Retina (tissue), 1 donor: ENCODE measurements at places on chromosomes 11 and 22.

- no peak for DNase-seq
Measured at GRCh38 chr22:23751441-23751996, 607 bp upstream of the ZNF70 start.

DNA sequence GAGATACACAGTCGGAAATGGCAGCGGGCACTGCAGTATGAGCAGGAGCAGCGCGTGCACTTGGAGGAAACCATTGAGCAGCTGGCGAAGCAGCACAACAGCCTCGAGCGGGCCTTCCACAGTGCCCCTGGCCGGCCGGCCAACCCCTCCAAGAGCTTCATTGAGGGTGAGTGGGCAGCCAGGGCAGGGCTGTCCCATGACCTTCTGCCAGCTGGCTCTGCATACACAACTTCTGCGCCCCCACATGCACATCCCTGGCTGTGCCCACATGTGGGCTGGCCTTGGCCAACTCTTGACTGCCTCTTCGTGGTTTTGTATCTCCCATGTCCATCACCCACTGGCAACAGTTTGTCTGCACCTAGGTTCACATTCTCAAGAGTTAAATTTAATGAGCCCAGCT lies 81.1 kb downstream of the MORC2 start:
- DNase-seq: no peak

GRCh38 chr22:37655252-37655563 lies 3.3 kb upstream of the PDXP start:
- DNase-seq: no peak

- DNase-seq: no peak
Measured at GRCh38 chr11:75450826-75451821, 18.1 kb upstream of the KLHL35 start.

GRCh38 chr11:15589070-15589626 lies 474.4 kb downstream of the INSC start:
- peak; percentile 14 for DNase-seq

DNA sequence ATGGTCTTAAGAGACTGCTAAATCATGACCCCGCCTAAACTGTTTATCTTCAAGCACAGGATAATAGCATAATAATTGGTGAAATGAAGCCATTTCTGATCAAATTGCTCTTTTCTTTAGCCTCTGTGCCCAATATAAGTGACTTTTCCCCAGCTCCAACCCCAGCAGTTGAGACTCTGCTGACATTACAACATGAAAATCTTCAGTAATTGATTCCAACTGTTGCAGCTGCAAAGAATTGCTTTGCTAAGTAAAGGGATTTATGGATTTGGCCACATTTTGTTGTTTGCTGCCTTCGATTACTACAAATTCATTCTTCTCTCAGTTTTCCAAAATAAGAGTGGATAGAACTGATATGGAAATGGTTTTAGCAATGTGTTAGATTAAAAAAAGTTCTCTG lies 576.7 kb upstream of the LRRC4C start:
- no peak for DNase-seq

- no peak for DNase-seq
Measured at GRCh38 chr11:118851970-118852369, 31.7 kb upstream of the CXCR5 start.

DNA sequence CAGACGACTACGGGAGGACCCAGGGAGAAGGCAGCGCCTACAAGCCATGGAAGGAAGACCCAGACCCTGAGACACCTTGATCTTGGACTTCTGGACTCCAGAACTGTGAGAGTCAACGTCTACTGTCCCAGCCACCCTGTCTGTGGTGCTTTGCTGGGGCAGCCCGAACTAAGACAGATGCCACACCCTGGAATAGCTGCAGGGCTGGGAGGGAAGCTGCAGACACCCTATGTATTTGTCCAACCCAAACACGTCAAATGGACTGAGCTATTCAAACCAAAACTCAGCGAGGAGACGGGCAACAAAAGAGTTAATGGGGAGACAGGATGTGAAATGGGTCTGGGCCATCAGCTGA lies 169.3 kb downstream of the CTTN start:
- DNase-seq: no peak

DNA sequence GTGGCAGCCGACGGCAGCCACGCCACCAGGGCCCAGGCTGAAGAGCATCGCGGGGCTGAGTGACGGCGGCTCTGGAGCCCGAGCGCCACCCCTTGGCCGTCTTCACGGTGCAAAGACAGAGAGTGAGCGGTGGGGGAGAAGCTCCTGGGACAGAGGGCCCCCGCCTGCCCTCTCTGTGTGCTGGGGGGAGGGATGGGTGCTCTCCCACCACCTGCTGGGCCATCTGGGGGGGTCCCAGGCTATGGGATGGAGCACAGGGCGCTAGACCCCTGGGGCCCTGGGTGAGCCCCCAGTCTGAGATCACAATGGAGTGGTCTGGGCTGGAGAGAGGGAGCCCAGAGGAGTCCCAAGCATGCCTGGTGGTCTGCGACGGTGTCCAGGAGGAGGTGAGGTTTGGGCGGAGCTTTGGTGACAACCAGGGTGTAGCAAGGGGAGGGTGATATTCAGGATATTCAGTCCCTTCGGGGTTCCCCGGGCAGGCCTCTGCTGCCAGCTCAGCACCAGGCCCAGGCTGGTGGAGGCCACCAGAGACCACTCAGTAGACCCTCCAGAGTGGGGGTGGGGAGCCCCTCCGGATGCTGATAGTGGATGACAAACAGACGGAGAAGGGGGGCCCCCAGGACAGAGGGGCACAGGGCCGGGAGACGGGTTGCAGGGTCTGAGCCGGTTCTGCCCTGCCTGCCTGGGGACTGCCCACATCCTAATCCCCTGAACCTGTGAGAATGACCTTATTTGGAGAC lies 78.1 kb upstream of the PRR5 start:
- DNase-seq: peak; percentile 84

DNA sequence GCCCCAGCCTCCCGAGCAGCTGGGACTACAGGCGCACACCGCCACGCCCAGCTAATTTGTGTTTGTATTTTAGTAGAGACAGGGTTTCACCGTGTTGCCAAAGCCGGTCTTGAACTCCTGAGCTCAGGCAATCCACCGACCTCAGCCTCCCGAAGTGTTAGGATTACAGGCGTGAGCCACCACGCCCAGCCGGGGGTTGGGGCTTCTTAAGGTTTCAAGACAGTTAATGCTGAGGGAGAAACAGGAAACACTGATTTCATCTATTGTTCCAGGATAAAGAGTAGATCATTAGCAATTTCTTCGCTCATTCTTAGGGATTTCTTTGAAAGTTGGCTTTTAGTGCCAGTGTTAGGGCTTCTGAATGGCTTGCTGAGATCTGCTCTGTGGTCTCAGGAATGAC lies 21.2 kb upstream of the CLMP start:
- no peak for DNase-seq

GRCh38 chr11:10594407-10594806 lies 25.9 kb upstream of the LYVE1 start:
- DNase-seq: no peak

GRCh38 chr11:62077132-62077531 lies 46.7 kb upstream of the INCENP start:
- DNase-seq: no peak

- DNase-seq: no peak
Measured at GRCh38 chr11:20249796-20250195, 89.5 kb upstream of the DBX1 start.

DNA sequence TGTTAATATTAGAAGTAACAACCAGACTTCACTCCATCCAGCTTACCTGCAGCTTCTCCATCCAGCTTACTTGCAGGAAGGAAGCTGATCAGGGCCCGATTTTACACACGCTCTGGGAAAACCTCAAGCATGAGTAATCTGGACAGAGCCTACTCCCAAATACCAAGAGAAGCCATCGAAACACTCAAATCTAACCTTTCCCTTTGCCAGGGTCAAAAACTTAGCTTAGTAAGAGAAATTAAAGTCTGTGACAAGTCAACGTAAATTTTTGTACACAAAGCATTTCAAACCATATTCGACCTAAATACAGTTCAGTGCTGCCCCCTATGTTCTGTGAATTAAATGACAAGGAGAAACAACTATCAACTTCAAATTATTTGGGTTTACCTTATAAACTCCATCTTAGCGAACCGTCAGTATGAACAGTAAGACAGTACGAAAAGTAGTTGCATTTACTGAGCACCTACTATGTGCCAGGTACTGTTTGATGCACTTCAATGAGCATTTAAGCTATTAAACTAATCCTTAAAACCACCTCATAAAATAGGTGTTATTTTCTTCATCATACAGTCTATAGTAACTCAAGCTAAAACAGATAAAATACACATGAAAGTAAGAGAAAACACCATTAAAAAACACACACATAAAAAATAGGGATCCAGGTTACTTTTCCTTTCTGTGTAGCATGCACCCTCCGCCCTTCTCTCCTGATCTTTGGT lies 36.9 kb downstream of the ARFGAP3 start:
- DNase-seq: peak; percentile 6

GRCh38 chr11:24635588-24636290 lies 138.9 kb downstream of the LUZP2 start:
- no peak for DNase-seq

DNA sequence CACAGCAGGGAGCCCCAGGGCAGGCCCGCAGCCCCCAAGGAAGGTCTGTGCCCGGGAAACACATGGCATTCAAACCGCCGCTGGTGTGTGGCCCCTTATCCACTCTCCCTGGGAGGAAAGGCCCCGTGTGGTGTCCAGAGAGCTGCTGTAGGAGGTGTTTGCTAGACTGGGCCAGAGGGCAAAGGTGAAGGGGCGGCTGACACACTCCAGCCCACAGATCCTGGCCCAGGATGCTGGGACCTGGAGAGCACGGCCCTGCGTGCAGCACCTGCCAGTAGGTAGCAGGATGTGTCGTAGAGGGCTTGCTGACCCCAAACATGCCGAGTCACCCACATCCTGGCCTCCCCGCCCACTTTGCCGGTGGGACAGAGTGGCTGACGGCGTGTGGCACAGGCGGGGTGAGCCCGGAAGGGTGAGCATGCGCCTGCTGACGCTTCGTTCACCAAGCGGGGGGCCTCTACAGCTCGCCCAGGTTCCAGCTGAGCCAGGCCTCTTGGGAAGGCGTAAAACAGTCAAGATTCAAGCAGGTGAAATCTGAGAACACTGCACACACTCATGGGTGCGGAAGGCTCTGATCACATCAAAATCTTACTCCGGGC lies 11.0 kb downstream of the OSBPL5 start:
- DNase-seq: no peak

DNA sequence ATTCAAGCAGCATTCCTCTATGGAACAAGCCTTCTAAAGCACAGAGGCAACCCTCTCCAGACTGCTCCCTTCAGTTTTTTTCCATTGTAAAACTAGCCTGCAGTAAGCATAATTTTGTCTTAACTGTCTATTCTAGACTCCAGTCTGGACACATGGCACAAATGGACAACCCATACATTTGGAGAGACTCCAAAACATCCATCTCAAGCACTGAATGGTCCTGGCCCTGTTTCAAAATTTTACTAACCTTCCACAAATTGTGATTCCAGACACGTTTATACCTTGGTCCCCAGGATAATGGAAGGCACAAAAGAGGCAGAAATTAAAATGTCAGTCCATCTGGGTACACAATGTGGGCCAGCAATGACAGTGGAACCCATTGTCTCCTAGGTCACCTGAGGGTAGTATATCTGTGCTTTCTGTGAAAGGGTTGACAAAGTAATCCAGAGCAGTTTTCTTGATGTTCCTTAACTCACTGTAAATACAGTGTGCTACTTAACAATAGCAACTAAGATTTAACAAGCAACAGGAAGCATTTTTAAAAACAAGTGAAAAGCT lies 16.2 kb upstream of the SESN3 start:
- no peak for DNase-seq

DNA sequence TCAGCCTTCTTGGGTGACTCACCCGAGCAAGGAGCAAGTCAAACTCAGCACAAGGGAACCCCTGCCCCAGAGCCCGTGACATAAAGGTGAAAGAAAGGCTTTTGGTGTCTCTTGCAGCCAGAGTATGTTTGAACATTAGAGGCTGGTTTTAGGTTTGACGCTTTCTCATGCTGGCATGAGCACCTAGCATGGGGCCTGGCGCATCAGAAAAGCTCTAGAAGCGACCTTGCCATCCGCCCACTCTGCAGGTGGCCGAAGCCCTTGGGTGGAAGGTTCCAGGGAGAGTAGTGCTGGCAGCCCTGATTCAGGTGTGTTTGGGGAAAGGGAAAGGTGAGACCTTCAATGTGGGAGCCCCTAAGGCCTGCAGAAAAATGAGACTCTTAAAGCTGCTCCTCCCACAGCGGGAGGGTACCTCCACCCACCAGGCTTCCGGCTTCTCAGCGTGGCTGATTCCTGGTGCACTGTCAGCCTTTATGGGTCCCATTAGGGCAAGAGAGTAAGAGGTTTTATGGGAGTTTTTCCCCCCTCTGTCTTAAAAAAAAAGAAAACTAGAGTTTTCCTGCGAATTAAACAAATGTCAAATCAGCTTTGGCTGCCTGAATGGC lies 88.4 kb downstream of the GRIK4 start:
- no peak for DNase-seq

GRCh38 chr11:17572359-17572690 lies 25.3 kb downstream of the OTOG start:
- no peak for DNase-seq

- DNase-seq: peak; percentile 91
Measured at GRCh38 chr11:75582895-75583717, 21.1 kb downstream of the SERPINH1 start.

- no peak for DNase-seq
Measured at GRCh38 chr11:123457187-123457770, 27.2 kb downstream of the GRAMD1B start.

GRCh38 chr11:11550534-11550933 lies 71.3 kb downstream of the GALNT18 start:
- no peak for DNase-seq

DNA sequence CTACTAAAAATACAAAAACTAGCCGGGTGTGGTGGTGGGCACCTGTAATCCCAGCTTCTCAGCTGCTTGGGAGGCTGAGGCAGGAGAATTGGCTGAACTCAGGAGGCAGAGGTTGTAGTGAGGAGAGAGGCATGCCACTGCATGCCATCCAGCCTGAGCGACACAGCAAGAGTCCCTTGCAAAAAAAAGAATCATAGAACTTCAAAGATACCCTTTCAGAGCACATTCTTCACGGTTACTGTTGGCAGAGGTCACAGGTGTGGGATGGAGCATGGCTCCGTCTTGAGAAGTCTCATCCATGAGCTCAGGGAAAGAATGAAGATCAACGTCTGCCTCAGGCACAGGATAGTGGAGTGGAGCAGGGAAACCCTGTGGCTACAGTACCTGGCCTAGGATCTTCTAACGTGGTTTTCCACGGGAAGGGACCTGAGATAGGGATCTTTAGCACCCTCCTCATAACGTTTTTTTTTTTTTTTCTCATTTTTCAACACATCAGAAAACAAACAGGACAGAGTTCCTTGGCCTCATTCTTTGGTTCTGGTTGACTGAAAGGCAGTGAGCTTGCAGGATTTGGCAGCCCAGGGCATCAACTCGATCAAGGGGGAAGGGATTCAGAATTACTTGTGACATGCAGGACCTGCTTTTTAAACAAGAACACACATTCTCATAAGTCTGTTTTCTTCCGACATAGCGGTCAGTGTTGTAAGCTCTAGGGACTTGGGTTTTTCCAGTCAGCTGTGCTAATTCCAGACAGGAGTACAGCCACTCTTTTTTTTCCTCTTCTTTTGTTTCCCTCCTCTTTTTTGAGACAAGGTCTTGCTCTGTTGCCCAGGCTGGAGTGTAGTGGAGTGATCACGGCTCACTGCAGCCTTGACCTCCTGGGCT lies 22.8 kb downstream of the F2 start:
- DNase-seq: no peak

- peak; percentile 41 for DNase-seq
Measured at GRCh38 chr11:79087238-79087960, 353.4 kb downstream of the TENM4 start.
